ENCODE measurements at places on chromosomes 12 and 14.

GRCh38 chr12:58314610-58315009 is 373.2 kb downstream of the ATP23 start:
- no peak for DNase-seq

DNA sequence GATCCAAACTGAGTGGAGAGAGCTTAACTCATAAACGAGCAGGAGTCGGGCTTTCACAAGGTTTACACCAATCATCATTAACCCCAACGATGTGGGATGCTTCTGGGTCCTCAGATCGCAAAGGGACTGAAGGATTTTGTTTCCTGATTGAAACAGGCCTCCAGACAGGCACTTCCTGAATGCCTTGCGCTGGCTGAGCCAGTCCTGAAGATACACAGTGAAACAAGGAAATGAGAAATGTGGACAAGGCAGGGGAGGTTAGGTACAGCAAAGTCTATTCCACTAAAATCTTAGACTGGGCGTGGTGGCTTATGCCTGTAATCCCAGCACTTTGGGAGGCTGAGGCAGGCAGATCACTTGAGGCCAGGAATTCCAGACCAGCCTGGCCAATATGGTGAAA is 30.7 kb downstream of the RBM19 start:
- DNase-seq = no peak

GRCh38 chr12:51270067-51270950 is at the start of gene SMAGP:
Gene SMAGP (minus strand): TSS chr12:51270415. CDS start chr12:51269278, 1,137 bp downstream.
- DNase-seq = no peak

DNA sequence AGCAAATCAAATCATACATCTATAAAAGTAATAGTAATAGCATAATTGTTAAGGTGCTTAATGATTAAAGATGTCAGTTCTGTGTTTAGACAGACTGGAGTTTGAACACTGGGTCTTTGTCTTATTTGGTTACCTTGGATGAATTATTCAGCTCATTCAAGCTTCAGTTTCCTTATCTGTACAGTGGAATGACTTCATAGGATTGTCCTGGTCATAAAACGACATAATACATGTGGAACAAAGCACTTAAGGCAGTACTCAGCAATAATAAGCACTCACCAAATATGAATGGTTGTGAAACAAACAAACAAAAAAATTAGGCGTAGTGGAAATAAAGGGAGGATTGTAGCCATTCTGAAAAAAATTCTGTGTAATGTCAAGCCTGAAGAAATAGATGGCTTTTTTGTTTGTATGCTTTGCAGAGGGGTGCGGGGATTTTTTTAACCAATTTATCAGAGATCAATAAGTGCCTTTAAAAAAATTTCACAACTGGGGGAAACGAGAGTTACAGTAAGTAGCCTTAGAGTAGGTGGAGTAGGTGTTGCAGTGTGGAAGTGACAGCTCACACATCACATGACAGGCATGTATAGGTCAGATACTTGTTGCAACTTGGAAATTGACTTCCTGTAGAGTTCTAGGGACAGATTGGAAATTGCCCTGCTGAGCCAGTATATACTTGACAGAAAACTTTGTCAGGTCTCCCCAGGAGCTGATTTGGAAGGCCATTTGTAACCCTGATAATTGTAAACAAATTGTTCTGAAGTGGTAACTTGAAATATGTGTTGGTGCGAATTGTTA is 157.7 kb downstream of the SLC15A5 start:
- no peak for DNase-seq

- DNase-seq = no peak
Observed at GRCh38 chr12:15984097-15984800, 73.1 kb downstream of the DERA start.

DNA sequence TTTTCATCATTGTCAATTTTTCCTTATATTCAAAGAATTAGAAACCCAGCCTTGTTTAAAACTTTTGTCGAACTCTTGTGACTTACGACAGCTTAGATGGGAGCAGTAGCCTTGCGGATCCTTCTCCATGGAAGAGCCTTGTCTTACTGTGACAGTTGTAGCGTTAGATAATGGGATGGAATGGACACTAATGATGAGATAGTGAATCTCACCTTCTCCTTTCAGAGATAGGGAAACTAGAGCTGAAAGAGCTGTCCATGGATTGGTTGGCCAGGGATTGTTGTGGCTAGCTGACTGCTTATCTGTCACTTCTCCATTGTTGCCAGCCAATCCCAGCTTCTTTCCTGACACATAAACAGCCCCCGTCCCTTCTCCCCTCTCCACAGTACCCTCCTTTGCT is 59.4 kb downstream of the BHLHE41 start:
- no peak for DNase-seq

GRCh38 chr12:27474344-27474743 is 27.8 kb downstream of the SMCO2 start:
- DNase-seq = no peak

GRCh38 chr12:103956509-103957027 is 9.1 kb upstream of the TDG start:
- no peak for DNase-seq

- no peak for DNase-seq
Observed at GRCh38 chr12:69929125-69929524, 104.1 kb downstream of the MYRFL start.

DNA sequence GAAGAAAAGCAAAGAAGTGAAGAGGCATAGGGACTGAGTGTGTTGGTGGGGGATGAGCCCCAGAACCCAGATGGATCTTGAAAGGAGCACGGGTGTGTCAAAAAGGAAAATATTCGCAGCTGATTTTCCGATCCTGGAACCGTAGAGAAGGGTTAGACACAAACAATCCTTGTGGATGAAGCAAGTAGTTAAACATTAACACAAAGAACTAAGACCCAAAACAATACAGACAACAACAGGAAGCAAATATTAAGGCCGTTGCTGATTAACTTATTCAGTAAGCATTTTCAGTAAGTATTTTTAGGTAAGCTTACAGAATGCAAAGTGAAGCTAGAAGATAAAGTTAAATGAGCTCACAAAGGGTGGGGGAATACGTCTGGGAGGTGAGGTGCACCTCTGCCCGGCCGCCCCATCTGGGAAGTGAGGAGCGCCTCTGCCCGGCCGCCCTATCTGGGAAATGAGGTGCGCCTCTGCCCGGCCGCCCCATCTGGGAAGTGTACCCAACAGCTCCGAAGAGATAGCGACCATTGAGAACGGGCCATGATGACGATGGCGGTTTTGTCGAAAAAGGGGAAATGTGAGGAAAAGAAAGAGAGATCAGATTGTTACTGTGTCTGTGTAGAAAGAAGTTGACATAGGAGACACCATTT is 62.8 kb upstream of the PRB2 start:
- DNase-seq = no peak

DNA sequence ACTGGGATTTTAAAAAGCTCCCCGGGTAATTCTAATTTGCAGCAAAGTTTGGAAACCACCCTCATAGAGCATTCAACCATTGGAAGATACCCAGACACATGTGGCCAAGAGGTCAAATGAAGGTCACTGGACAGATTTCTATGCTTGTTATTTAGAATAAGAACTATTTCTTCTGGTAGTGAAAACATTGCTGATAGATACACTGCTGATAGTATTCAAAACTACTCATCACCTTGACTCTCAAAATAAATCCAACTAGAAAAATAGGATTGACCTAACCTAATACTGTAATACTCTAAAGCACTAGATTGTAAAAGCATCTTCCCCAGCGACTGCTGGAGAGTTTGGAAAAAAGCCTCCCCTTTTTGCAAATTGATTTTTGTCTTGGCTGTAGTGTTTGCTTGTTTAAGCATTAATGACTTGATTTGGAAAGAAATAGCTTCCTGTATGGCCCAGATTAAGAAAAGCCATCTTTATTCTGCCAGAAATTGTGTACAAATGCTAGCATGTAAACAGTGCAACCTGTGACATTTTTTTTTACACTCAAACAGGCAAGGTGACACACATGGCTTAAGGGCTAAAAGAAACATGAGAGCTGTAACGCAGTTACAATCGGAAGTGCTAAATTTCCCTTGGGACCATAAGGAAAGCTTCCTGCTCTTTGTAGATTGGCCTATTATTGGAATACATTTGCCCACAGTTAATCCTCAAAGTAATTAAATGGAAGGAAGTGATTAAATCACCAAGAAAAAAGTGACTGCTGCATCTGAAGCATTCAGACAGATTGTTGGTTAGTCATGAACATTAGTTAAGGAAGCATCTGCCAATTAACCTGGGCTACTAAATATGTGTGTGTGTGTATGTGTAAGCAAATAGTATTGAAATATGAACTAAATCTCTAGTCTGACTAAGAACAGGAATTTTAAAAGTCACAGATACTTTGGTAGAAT is 356.5 kb upstream of the ATP2B1 start:
- DNase-seq = no peak

DNA sequence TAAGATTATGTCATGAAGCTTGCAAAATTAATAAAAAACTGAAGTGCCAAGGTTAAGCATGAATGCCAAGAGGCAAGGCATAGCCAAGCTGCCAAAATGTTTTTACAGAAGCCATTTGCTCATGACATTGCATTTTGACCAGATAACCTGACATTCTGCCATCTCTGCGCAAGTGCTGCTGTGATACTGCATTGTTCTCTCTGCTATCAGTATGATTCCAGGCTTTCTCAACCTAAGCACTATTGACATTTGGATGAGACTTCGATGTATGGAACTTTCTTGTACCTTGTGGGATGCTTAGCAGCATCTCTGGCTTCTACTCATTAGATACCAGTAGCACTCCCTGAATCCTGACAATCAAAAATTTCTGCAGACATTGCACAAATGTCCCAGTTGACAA is 139.2 kb downstream of the RASSF9 start:
- no peak for DNase-seq

- DNase-seq = no peak
Observed at GRCh38 chr14:77302926-77303325, 17.8 kb downstream of the POMT2 start.

DNA sequence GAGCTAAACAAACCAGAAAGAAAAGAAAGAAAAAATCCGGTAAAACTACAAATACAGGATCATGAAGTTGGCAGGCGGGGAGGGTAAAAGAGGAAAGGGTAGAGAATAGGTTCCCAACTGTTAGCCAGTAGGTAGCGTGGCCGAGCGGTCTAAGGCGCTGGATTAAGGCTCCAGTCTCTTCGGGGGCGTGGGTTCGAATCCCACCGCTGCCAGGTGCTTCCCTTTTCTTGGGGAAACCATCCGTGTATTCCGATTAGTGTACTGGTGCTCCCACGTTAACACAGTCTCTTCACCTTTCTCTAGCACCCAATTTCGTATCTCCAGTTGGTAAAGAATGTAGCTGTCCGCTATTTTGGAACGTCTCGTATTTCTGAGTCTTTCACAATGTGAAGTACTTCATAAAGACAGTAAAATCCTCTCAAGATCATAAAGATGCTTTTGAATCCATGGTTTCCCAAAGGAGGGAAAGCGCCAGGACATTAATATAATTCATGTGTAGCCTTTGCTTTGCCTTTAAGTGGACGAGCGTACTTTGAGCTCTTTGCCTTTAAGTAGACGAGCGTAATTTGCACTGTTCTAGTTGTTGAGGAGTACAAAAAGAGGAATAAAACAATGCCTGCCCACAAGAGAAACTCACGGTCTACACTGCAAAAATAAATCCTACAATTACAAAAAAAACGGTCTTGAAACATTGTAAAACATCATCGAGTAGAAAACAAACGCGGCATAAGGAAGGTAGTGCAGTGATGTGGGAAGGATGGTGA is 19.0 kb upstream of the RNASE12 start:
- peak; percentile 83 for DNase-seq

- no peak for DNase-seq
Observed at GRCh38 chr12:121000530-121000929, 15.8 kb downstream of the C12orf43 start.

DNA sequence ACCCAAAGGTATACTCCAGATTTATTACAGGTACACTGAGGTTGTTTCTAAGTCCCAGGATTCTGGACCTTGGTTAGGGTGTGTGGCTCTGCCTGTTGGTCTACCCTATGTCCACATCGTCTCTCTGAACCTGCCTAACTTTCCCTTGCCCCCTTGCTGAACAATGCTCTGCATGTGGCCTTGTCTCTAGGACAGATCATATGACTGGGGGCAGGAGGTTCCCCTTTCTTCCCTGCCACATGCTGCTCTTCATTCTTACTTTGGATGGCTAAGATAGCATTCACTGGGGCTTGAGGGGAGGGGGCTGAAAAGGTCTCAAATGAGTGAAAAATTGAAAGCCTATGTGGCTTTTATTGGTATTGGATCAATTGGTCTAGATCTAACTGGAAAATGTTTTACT is 49.2 kb downstream of the MBIP start:
- no peak for DNase-seq

GRCh38 chr12:47079981-47080724 is 394 bp upstream of the AMIGO2 start:
- DNase-seq = peak; percentile 26
